H9 (cell line): ENCODE measurements at places on chromosomes 7 and 10. TPM values are rescaled to one million over a fixed set of nuclear protein-coding genes. Genes with fewer than 3 reads are reported as not detected.

DNA sequence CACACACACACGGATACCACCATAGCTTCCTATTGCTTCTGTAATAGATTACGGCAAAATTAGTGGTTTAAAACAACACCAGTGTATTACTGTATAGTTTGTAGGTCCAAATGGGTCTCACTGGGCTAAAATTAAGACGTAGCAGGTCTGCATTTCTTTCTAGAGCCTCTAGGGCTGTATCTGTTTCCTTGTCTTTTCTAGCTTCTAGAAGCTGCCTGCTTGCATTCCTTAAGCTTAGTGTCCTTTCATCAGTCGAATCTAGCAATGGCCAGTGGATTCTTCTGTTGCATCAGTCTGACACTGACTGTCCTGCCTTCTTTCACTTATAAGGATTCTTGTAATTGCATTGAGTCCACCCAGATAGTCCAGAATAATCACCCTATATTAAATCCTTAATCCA, 882.3 kb downstream of the PCDH15 start:
- no peak for DNase-seq

GRCh38 chr10:4526311-4526731, 299.7 kb upstream of the AKR1E2 start:
- no peak for DNase-seq

- no peak for DNase-seq
These were observed 88.9 kb downstream of the IPMK start for GRCh38 chr10:58178811-58179210.

GRCh38 chr10:70328967-70329366, 45.2 kb upstream of the NPFFR1 start:
- DNase-seq: no peak

DNA sequence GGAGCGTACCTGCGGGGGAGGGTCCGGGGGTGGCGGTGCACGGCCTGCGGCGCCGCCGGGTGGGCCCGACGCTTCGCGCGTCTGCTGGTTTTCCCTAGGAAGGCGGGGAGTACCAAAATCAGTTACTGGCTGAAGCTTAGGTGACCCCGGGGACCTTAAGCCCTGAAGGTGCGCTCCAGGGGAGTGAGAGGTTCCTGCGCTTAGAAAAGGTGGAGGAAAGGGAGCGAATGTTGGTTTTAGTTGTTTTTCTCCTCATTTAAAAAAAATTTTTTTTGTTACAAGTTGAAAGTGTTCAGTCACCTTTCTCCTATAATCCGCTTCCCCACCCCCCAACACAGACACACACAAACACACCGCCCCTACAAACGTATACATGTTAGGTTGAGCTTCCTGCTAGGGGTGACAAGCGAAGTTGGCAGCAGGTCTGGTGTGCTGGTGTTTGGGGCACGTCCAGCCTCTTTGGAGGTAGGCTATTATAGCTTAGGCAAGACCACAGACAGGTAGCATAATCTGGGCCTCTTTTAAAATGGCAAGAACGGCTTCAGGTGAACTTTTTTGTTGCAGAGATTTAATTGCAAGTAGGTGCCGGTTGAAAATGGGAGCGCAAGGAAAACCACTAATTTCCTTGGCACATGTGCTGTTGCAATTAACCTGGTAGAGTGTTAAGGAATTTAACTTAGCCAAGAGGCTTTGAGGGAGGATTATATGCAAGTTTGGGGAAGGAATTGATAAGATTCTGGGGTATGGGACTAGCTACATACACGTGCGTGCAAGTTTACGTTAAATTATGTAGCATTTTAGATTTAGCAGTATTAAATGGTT, 945 bp downstream of the ADD3 start:
- DNase-seq: peak; percentile 42

The TMEM176A gene
- total RNA-seq: not detected in 2 replicates

The ASIC3 gene
- total RNA-seq: 1.7 and 2.3 TPM in 2 replicates

The SFTPA1 gene
- total RNA-seq: not detected in 2 replicates

The FGFBP3 gene
- total RNA-seq: 49.0 and 49.3 TPM in 2 replicates

The EPO gene
- total RNA-seq: 0.33 and 0.44 TPM in 2 replicates

DNA sequence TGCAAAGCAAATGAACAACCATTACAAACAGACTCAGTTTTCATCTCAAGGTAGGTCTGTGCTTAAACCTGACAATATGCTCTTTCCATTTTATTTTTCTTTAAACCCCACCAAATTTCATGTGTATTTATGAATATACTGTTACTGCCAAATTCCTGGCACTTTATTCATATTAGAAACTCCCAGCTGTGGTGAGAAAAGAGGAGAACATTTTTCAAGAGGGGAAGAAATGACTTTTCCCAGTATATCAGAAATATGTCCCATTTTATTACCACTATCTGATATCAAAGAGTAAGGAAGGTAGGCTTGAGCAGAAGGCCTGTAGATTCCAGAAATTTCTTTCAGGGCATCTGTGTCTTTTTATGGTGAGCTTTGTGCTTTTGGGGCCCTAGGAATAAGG, 189.6 kb downstream of the ADAM12 start:
- DNase-seq: no peak

- DNase-seq: no peak
These were observed 372.7 kb downstream of the ARL4A start for GRCh38 chr7:13060173-13060572.

DNA sequence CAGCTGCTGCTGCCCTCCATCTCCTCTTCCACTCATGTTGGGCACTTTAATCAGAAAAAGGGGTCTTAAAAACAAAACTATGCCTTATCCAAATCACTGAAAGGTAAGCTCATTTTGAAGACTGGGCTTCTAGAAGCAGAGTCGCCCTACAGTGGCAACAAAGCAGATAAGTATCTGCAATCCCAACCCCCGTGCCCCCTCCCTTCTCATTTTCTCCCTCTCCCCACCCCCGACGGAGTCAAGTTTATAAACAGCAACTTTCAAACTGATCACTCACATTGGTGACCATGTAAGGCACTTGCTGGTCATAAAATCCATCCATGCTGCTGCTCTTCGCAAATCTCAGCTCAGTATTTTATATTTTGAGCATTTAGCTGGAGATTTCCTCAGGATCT, 738 bp downstream of the ETV1 start:
- peak; percentile 58 for DNase-seq

DNA sequence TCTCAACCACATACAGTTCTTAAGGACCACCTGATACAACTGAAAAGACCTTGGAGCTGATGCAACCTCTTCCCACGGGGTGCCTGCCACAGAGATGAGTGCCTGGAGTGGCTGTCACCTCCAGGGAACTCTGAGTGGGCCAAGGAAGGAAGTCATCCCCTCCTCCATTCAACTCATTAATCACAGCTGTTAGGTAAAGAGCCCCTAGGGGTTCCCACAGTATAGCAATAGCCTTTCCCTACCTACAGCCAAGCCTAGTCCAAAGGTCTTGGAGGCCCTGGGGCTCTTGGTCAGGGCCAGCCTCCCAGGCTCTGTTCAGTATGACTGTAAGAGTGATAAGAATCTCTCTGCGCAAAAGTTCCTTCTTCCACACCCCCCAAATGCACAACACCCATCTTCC, 70.4 kb upstream of the NFE2L3 start:
- no peak for DNase-seq

GRCh38 chr7:94059746-94060145, 55.6 kb upstream of the BET1 start:
- DNase-seq: no peak

DNA sequence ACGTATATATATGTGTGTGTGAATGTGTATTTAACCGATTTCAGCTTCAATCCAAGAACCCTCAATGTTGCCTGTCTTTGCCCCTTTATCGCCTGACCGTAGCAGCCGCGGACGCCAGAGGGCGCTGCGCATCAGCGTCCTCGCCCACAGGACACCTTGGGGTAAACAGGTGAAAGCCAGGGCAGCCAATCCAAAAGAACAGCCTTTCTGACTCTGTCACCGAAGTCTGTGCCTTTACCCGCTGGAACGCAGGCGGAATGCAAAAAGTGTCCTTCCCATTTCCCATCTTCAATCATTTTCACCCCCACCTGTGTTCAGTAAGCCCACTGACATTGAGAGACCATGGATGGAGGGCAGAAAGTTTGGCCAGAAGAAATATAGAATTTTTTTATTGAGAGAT, 3.6 kb downstream of the NXPH1 start:
- peak; percentile 89 for DNase-seq

DNA sequence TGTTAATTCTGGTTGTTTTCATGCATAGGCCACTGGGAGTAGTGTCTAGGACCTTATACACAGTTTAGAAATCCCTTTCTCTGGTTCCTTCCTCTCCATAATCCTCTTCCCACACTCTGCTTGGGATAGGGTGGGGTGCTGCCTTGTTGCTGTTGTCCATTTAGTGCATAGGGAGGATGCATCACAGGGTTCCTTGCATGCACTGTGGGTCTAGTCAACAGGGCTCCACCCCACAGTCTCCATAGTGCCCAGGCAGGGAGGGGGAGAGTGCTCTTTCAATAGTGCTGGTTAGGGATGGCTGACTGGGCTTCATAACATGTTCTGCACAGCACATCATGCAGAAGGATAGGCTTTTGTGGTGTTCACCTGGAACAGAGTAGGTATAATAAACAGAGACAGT, 81.1 kb downstream of the ARHGAP12 start:
- no peak for DNase-seq

- DNase-seq: no peak
These were observed 16.3 kb downstream of the ARHGAP12 start for GRCh38 chr10:31912289-31912688.

The ZNF736 gene
- total RNA-seq: not detected in 2 replicates

- DNase-seq: no peak
These were observed 136.4 kb downstream of the OAT start for GRCh38 chr10:124282326-124282725.

The CRYGN gene
- 0.79 and 1.8 TPM in 2 replicates for total RNA-seq

The PDK4 gene
- not detected in 2 replicates for total RNA-seq
